ENCODE measurements at places on chromosomes 1 and 21.

DNA sequence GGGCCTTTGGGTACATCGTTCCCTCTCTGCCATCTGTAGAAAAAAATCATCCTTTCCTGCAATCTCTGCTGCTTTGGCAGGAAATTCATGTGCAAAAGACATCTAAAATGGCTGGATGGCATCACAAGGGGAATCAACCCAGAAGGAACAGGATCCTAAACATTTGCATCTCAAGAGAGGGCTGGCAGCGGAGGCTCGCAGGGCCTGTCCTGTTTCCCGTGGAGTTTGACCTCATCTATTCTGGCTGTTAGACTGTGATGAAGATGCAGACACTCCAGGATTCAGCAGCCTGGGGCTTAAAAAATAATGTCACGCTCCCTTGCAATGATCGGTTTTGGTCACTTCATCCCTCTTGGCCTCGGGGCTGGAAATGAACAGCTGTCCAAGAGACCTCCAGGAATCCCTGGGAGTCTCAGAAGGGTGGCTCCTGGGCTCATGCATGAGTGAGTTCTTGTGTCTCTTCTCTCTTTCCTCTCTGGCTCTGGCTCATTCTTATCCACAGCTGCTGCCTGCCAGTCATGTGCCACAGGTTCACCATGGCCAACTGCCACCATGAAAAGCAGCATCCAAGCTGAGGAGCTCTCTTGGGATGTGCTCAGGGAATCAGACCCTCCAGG, 16.1 kb upstream of the PCP4 start:
- no peak for DNase-seq

DNA sequence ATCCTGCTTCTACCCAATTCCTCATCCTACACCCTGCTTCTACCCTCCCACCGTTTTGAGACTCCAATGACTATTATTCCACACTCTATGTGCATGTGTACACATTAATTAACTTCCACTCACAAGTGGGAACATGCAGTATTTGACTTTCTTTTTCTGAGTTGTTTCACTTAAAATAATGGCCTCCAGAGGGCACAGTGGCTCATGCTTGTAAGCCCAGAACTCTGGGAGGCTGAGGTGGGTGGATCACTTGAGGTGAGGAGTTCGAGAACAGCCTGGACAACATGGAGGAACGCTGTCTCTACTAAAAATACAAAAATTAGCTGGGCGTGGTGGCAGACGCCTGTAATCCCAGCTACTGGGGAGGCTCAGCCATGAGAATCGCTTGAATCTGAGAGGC, 464.8 kb downstream of the PTBP2 start:
- DNase-seq = peak; percentile 14

GRCh38 chr1:196558411-196558810, 49.8 kb downstream of the KCNT2 start:
- peak; percentile 62 for DNase-seq

DNA sequence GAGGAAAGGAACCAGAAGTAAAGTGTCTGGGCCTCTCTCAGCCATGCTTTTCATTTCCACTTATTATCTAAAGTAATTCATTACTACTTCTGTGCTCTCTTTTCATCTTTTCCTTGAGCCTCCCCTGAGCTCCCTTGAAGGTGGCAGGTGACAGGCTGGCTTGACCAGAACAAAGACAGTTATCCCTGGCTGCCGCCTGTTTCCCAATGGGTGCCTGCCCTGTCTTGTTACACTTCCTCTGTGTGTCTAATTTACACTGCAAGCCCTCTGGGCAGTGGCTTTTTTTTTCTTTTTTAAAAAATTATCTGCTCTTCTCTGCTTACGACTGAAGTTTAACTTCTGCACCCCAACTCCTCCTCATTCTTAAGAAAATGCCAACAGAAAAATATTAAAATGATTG, 113.4 kb downstream of the NGF start:
- DNase-seq = no peak

- DNase-seq = no peak
Observed at GRCh38 chr1:233681285-233681684, 67.4 kb downstream of the KCNK1 start.

- no peak for DNase-seq
Observed at GRCh38 chr1:119866451-119866850, 29.9 kb downstream of the ADAM30 start.

- DNase-seq = peak; percentile 17
Observed at GRCh38 chr1:186165303-186165702, 209.8 kb downstream of the TPR start.

All from fibroblast of skin of right biceps (primary cell).